Spinal cord (tissue), 10 donors: ENCODE measurements at places on chromosomes 5 and 9. TPM values are rescaled to one million over a fixed set of nuclear protein-coding genes. Genes with fewer than 3 reads are reported as not detected.

The SLC25A2 gene
- not detected for polyA plus RNA-seq

The PCDHB8 gene
- polyA plus RNA-seq: 2.2 TPM

The PCDHGC5 gene
- 6.5 TPM for polyA plus RNA-seq

The SPEF2 gene
- 14.9 TPM for polyA plus RNA-seq

GRCh38 chr5:153399595-153399994, 90.9 kb upstream of the GRIA1 start:
- DNase-seq: no peak

DNA sequence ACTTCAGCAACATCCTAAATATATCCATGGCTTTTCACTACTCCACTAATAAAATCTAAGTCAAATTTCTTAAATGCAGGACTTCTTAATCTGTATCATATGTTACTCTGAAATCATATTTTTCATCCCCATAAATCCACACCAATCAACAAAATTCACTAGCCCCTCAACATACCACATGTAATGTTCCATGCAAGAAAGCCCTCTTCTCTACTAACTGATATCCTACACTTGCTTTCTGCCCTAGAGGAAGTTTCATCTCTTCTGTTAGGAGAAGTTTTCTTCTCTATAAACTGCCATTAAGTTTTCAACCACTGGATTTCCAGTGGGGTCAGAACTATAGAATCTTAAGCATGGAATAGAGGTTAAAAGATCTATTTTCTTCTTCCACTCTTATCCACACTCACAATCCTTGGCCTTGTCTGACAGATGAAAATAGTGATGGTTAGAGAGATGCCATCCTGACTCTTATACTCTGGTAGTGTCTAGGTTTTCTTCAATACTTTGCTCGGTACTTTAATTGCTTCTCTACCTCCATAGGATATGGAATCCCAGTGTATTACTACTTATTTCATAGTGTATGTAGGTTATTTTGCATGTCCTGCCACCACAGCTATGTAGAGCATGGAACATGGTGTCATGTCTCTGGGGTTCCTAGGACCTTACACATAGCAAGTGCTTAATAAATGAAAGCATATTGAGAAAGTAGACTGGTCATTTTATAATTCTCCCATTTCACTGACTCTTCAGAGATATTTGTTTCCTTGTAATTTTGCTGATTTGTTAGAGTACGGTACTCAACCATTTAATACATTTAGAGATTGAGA, 48.4 kb downstream of the ALDH1A1 start:
- DNase-seq: no peak

- DNase-seq: no peak
These were observed 12.0 kb downstream of the CTNNAL1 start for GRCh38 chr9:109001275-109001676.
